ENCODE measurements at places on chromosomes 16 and 17.

DNA sequence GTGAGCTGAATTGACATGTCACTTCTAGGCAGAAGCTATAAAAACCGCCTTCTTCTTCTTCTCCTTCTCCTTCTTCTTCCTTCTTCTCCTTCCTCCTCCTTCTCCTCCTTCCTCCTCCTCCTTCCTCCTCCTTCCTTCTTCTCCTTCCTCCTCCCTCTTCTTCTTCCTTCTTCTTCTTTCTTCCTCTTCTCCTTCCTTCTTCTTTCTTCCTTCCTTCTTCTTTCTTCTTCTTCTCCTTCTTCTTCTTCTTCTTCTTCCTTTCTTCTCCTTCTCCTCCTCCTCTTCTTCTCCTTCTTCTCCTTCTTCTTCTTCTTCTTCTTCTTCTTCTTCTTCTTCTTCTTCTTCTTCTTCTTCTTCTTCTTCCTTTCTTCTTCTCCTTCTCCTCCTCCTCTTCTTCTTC, 4.8 kb upstream of the FBXL19 start:
- DNase-seq, result no peak

DNA sequence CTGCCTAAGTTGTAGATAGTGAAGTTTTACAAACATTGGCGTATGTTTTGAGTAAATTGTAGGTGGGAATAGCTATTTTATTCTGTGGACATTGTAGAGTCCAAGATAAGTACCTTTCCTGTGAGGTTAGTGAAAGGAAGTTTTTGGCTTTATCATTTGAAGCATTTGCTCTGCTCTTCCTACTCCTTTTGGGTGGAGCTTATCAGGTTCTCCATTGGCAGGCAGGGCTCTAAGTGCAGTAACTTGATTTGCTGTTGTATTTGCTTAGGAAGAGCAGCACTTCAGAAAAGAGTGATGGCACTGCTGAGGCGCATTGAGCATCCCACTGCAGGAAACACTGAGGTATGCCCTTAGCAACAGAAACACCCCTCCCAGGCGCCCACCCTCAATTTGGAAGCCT, 70.1 kb downstream of the OMG start:
- DNase-seq, result no peak

- no peak for DNase-seq
Observed at GRCh38 chr17:56979091-56979480, 1.2 kb downstream of the SCPEP1 start.

- no peak for DNase-seq
Observed at GRCh38 chr17:44187131-44187899, 543 bp downstream of the TMUB2 start.

- no peak for DNase-seq
Observed at GRCh38 chr17:31877341-31877740, 18.3 kb upstream of the COPRS start.

- no peak for DNase-seq
Observed at GRCh38 chr16:85690469-85691064, 1.8 kb upstream of the GINS2 start.

- DNase-seq, result no peak
Observed at GRCh38 chr17:68539548-68540467, 27.6 kb downstream of the PRKAR1A start.

GRCh38 chr17:68305142-68305541, 13.8 kb downstream of the ARSG start:
- no peak for DNase-seq

- DNase-seq, result no peak
Observed at GRCh38 chr16:30142672-30143346, 19.8 kb upstream of the MAPK3 start.

- no peak for DNase-seq
Observed at GRCh38 chr16:79150151-79150550, 450.4 kb downstream of the MAF start.

DNA sequence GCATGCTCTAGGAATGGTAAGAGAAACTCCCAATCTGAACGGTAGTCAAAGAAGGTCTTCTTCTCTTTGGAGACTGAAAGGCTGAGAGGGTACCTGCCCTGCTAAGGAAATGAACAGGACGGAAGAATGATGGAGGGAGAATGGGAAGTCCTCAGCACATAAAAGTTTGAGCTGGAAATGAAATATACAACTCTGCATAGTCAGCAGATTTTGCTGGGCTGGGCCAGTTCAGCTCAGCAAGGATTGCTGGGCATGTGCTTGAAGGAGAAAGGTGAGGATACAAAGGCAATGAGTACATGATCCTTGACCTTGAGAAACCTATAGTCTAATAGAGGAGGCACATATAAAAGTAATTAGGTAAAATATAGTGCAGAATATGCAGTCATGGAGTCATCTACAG, 669.3 kb downstream of the MAF start:
- DNase-seq, result no peak

DNA sequence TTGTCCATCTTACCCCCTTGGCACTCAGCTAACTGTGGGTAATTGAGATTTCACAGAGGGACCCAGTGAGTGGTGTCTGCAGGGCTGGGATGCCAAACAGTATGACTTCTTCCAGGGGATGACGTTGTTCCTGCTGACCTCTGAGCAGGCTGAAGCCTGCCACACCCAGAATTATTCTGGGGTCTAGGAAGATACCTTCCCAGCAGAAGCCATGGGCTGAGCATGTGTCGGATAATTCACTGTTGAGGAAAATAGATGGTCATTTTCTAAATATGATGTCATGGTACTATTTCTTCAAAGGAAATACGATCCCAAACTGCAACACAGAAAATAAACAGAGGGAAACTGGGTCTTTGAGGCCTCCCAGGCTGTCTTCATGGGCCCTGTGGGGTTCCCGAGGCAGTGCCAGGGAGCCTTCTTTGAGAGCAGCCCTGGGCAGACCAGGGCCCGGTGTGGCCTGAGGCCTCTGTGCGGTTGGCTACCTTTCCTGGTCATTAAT, 17.4 kb downstream of the WNT9B start:
- DNase-seq, result no peak

- no peak for DNase-seq
Observed at GRCh38 chr16:51409001-51409675, 258.1 kb upstream of the SALL1 start.

DNA sequence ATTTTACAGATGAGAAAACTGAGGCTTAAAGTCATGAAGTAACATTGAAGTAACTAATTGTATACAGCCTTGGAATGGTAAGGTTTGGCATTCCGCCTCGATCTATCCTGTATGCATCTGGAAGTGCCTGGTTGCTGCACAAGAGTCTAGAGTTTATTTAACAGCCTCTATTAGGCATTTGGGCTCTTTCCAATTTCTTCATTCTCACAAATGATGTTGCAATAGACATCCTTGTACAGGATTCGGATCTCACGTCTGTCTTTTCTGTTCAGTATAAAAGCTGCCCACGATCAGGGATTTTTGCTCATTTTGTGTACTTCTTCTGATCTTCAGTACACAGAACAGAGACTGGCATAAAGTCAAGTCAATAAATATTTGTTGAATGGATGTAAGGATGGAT, 100.5 kb downstream of the AIPL1 start:
- no peak for DNase-seq

DNA sequence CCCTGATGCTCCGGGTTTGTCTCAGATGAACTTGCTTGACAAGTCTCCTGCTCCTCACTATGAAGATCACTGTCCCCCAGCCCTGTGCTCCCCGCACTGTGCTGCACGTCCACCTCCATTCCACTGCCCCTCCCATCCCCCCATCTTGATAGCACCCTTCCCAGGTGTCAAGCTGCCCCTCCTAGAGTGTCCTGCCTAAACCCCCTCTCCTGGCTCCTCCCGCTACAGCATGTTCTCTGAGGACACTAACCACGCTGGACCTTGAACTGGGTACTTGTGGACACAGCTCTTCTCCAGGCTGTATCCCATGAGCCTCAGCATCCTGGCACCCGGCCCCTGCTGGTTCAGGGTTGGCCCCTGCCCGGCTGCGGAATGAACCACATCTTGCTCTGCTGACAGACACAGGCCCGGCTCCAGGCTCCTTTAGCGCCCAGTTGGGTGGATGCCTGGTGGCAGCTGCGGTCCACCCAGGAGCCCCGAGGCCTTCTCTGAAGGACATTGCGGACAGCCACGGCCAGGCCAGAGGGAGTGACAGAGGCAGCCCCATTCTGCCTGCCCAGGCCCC, 18.5 kb downstream of the DEXI start:
- DNase-seq, result no peak

All from NCI-H1092 (cell line).